Stimulated activated CD8-positive, alpha-beta memory T cell treated with anti-CD3 and anti-CD28 coated beads, Interleukin-7, amount 100 ng/mL, for 1 hour (primary cell): ENCODE measurements at places on chromosomes 16 and 17.

DNA sequence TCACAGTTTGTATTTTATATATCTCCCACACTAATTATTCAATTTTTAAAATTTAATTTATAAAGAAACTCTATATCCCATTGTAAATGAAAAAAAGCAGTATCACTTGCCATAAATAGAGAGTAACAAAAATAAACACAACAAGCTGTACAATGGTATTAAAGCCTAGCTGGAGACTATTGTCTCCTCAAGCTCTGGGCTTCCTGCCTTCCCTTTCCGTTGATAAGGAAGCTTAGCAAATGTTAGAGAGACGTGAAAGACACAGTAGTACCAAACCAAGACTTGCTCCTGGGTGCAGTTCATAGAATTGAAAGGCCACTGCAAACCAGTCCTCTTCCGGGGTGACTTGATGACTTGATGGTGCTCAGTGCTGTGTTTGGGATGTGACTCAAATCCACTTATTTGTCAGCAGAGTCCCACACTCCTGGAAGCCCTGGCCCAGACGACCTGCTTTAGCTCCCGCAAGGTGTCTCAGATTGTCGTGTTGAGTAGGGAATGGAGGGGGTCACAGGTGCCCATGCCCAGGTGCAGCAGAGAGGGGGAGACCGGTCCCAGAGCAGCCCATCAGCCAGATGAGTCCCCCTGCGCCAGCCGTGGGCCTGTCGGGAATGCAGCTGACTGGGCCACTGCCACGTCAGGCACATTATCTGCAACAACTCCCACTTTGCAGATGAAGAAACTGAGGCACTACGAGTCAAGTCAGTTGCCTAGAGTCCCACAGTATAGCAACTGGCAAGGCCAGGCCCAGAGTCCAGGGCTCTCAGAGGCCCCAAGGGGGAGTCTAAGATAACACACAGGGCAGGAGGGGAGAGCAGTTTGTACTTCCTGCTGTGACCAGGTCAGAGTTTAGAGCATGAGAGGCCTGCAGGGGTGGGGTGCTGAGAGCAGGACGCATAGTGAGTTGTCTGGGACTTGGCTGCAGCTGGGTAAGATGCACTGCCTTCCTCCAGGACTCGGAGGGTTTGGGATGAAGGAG lies 40.5 kb downstream of the PSME3IP1 start:
- DNase-seq: no peak

GRCh38 chr17:29346462-29346861 lies 43.7 kb upstream of the TAOK1 start:
- DNase-seq: no peak

DNA sequence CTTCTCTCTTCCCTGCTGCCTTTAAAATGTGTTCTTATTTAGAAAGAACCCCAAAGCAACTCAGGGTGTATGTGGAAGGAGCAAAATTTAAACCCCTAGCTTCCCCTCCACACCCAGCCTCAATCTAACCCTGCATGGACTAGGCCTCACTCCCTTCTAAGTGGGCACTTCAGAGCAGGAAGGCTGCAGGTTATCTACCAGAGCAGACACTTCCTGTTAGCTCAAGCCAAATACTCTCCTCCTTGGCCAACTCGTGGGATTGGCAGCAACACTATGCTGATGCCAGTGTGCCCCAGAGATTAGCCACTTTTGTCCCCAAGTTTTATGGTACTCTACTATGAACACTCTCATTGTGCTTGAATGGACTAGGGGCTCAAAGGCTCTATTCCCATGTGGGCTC lies 35.6 kb downstream of the CCDC42 start:
- no peak for DNase-seq

- no peak for DNase-seq
Observed at GRCh38 chr17:35684055-35684802, 47.2 kb upstream of the RASL10B start.

DNA sequence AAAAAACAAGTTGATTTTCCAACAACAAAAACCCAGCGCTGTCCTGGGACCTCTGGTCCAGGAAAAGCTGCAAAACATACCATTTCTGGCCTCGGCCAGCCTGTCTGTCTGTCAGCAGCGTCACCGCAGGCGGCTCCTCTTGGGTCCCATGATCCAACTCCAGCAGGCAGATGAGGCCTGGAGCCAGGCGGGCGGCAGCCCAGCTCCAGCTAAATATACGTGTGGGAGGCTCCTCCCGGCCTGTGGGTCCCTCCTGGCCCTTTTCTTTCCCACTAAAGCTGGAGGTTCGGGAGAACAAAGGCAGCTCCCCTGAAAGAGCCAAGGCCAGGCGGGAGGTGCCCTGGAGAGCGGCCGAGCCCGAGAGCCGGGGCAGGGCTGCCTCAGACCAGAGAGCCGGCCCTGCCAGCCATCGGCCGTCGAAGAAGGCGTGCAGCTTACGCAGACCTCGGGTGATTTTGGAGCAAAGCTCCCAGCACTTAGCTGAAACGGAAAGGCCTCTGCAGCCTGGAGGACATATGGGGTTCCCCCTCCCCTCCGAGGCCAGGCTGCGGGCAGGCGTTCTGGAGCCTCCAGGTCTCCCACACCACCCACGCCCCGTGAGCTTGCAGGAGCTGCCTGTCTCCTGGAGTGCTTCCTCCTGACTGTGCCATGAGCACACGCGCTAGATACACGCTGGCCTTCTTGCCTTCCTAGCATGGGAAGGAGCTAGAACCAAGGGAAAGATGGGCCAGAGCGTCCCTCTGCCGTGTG lies 19.9 kb upstream of the JPH3 start:
- no peak for DNase-seq
